ENCODE measurements at places on chromosomes 6 and 20.

- no peak for DNase-seq
These were observed 1.1 kb upstream of the AFG1L start for GRCh38 chr6:108293527-108294296.

GRCh38 chr6:121765060-121765459, 329.6 kb downstream of the GJA1 start:
- no peak for DNase-seq

DNA sequence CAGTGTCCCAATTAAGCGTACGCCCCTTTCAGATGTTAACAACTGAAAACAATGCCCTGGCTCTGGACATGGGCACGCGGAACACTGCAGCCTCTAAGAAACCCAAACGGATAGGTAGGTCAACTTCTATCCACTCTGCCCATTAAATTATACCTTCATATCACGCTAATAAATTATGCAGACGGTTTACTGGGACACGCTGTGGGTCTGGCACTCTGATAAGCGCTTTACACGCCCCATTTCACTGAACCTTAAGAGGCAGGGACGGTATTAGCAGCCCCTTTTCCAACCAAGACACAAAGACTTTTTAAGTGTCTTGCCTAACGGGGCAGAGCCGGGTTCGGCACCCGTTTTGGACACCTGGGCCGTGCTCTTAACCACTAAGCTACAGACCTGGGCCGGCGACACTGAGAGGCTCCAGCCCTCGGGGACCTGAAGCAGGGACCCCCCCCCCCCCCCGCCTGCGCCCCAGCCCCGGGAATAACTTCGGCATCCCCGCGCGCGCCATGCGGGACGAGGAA, 744 bp downstream of the STAU1 start:
- DNase-seq: no peak

DNA sequence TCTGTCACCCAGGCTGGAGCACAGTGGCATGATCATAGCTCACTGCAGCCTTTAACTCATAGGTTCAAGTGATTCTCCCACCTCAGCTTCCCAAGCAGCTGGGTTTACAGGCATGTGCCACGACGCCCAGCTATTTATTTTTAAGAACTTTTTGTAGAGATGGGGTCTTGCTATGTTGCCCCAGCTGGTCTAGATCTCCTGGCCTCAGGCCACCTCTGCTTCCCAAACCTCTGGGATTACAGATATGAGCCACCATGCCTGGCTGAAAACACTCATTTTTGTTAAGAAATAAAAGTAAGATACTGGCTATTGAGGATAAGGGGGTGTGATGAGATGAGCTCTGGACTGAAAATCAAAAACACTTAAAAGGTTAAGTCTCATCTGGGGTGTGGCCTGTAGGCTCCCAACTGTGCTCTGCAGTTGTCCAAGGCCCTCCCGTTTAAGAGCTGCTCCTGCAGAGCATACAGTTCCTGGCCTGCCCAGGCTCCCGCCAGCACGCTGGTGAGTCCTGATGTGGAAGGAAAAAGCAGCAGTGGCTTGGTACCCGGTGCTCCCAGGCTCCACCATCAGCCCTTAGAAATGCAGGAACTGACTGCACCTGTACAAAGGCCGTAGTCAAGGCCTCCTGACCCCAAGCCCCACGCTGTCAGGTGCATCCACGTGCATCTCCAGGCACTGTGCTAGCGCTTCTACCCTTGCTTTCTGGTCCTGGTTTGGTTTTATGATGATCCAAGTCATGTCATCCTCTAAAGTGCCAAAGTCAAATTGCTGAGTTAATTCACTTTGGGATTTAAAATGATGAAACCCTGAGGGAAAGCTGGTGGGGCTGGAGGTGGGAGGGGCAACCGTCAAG, 111.5 kb downstream of the TMEM242 start:
- DNase-seq: no peak

DNA sequence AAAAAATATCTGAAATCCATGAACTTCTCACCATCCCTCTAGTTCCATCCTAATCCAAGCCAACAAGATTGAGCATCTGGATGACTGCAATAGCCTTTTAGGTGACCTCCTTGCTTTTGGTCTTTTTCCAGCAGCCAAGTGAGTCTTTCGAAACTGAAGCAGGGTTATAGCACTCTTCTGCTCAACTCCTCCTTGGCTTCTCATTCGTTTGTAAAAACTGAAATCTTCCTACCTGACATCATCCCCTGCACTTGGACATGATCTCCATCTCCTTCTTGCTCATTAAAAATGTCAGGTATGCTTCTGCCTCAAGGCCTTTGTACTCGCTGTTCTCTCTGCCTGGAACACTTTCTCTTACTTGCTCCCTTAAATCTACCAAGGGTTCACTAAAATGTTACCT, 46.0 kb downstream of the STX7 start:
- no peak for DNase-seq

DNA sequence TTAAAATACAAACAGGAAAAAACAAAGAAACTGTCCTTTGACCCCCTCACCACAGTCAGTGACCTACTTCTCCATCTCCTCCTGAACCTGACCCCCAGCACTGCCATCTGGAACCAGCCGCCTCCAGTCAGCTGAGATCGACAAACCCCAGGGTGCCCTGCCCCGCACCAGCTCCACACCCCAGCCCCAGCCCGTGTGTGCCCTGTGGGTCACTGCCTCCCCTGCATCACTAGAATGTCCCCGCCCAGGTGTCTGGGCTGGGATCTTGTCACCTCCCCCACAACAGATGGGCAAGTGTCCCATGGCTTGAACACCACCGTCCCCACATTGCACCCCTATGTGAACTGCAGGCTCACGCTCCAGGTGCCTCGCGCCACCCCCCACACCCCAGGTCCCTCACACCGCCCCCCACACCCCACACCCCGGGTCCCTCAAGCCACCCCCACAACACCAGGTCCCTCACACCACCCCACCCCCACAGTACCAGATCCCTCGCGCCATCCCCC, 13.3 kb downstream of the TAF4 start:
- DNase-seq: no peak

DNA sequence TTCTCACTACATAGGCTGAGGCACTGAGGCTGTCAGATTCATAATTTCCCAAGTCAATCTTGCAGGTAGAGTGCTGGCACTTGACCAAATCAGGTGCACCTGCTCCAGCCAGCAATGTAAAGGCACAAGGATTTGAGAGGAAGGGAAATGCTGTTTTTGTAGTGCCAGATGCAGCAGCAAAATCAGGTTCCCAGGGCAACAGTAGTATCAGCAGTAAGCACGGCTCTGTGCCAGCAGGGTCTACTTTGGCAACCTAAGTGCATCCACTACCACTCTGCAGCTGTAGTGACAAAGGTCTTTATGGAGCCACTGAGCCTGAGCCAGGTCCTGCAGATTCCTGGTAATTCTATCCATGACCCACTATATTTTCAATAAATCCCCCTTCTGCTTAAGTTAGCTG, 329.5 kb downstream of the TPBG start:
- DNase-seq: peak; percentile 81

DNA sequence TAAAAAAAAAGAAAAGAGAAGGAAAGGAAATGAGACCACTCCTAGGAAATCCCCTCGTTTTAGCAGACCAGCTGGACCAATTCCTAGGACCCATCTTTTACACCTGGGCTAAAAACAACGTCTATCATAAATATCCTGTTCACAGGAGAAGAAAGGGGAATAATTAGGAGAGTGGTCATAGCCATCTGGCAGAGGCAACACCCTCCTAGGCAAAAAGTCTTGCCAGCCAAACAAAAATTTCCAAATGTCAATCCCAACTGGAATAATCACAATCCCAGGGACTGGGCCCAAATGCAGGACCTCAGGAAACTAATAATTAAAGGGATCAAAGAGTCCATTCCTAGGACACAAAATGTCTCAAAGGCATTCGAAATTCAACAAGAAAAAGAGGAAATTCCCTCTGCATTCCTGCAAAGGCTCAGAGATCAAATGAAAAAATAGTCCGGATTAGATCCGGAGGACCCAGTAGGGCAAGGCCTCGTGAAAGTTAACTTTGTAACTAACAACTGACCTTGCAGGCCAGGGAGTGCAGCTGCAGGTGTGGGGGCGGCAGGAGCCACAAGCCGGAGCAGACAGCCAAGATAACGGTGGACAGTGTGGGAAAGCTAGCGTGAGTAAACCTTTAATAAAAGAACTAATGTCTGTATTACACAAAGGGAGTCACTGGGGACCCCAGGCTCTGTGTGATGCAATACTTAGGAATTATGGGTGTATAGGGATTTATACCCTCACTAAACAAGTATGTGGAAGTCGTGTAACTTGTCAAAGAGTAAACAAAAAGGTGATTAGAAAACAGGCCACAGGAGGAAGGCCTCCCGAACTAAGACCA, 11.7 kb downstream of the LCA5 start:
- DNase-seq: no peak

DNA sequence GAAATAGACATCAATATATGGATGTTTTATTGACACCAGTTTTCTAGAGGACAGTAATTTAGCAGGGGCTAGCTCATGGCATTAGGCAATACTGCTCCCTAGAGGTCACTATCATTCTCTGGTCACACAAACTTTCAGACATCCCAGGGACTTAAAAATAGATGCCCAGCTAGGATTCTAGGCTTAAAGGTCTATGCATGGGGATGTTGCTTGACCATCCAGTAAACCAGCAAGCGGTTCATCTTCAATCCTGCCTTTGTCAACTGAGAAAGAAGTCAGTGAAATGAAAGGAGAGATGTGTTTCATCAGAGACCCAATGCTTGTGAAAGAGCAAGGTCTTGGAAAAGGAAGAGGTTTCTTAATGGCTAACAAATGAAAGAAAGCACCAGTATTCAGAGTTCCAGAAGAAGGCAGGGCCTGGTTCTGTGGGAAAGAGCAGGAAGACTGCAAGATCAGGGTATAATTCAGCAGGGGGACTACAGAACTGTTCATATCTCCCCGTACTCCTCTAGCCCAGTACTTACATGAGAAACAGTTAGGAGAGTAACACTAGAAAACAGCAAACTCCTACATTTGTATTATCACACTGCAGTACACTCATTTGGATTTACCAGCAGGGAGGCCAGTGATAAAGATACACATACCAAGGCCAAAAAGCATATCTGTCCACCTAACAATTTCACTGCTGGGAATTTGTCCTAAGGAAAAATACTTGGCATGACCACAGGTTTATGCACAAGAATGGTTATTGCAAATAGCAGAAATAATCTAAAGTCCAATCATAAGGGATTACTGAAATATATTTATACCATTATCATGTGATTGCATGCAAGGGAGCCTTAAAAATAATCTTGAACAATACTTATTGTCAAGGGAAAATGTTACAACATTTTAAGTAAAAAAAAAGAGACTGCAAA, 151.4 kb upstream of the LAMA2 start:
- no peak for DNase-seq

DNA sequence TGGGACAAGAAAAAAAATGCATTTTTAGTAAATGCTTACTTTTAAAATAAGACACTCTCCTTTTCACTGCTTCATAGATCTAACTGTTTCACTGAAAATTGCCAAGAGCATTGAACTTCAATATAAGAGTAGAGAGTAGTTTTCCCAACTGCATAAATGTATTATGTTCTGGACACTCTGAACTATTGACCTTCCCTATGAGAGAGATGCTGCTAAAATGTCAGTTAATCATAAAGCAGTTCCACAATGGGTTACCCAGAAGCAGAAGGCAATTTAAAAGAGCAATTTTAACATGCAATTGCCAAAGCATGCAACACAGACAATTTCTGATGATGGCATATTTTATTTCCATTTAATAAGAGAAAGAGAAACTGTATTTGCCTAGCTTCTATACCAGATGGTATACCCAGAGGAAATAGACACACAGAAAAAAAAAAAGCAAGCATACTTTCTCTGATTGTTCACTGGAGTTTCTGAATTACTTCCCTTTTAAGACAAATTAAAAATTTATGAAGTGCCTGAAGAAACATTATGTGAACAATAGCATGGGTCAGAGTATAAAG, 279.1 kb upstream of the THEMIS start:
- no peak for DNase-seq

DNA sequence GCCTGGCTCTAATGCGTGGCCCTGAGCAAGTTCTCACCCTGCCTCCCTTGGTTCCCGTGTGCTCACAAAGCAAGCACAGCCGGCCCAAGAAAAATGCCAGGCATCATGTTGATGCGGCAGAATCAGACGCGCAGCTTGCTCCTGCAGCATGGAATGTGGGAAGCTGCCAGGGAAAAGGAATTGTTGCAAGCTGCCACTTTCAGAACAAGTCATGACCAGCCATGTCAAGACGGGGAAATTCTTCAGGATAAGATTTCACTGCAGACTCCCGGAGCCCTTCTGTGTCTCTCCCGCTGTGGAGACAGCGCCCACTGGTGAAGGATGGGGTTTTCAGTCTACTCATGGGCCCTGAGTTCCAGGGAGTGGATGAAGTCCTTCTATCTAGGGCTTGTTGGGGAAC, 4.6 kb downstream of the DACT2 start:
- no peak for DNase-seq

DNA sequence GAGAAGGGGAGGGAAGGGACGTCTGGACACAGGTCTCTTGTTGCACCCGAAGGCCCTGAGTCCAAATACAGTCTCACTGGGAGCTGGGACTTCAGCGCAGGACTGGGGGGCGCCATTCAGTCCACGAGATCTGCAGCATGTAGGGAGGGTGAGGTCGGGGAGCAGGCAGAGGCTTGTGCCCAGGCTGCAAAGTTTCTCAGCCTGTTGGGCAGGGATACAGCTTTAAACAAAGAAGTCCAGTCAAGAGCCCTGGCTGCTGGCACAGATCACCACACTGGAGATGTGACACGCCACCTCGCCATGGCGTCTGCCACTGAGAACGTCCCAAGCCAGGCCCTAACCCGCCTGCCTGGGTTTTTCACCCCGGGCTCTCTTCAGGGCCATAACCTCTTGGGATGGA, 256.6 kb downstream of the DLL1 start:
- no peak for DNase-seq

- no peak for DNase-seq
These were observed 84.3 kb upstream of the NRN1 start for GRCh38 chr6:6090861-6091607.

- DNase-seq: no peak
These were observed 43.0 kb downstream of the CBFA2T2 start for GRCh38 chr20:33532753-33533459.

DNA sequence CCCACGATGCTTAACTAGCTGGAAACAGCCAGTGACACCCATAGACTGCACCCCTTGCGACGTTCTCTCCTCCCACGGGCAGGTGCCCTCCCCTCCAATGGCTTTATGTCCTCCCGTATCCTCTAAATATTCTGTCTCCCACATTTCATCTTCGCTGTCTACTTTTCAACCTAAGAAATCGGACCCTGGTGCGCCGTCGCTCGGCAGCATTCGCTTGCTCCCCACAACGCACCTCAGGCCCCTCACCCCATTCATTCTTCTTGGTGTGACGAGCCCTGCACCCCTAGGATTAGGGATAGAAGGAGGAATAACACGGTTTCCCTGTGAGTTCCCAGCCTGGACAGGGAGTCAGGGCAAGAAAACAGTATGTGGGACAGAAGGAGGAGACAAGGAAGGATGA, 74.3 kb upstream of the FOXQ1 start:
- DNase-seq: no peak
